SK-MEL-5 (cell line): ENCODE measurements at places on chromosomes 12 and 14. TPM values are rescaled to one million over a fixed set of nuclear protein-coding genes. Genes with fewer than 3 reads are reported as not detected.

DNA sequence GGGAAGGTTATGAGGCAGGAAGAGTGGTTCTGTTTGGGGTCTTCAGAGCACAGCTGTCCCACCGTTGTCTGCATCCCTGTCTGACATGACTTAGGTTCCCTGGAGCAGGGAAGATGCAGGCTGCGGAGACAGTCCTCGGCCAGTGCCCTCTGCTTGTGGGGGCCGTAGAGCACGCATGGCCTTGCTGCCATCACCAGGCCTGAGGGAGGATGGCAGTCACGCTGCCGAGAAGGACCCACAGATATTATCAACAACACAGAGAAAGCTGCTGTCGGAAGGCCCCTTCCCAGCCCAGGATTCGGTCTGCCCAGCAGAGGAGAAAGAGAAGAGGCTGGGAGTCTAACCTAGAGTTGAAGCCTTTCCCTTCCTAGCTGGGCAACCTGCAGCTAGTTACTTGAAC, 35.0 kb downstream of the ERH start:
- DNase-seq = peak; percentile 30

DNA sequence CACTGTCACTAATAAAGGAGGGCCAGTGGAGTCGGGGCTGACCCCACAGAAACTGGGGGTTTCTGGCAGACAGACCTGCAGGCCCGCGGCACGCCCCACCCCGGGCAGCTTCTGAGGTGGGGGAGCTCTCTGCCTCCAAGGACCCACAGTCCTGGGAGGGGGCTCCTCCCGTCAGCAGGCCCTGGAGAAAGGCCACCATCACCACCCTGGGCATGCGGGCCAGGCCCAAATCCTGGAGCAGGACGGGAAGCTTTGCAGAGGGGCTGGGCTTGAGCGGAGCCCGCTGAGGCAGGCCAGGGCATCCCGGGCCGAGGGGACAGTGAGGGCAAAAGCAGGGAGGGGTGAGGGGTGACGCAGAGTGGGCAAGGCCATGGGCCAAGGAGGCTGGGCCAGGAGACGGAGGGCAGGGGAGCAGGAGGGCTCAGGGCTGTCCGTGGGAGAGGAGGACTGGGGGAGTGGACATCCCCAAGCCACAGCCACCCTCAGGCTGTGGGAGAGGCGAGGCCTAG, 11.1 kb upstream of the GPR132 start:
- DNase-seq = no peak

- DNase-seq = no peak
Measured at GRCh38 chr14:91229743-91230200, 14.7 kb downstream of the GPR68 start.

GRCh38 chr12:49059045-49059298, 1.6 kb downstream of the KMT2D start:
- DNase-seq = no peak

The NKX2-1 gene
- total RNA-seq = not detected in 2 replicates

The IAPP gene
- not detected in 2 replicates for total RNA-seq
